A549 treated with ZK216348 at 1 μM for 4 hours (cell line): ENCODE measurements at places on chromosomes 5 and 9. TPM values are rescaled to one million over a fixed set of nuclear protein-coding genes. Genes with fewer than 3 reads are reported as not detected.

Gene TPM2
- 628 to 733 TPM (median 691 TPM) in 5 replicates for total RNA-seq

Gene SPATA24
- 4.6 to 5.9 TPM (median 4.9 TPM) in 5 replicates for total RNA-seq

Gene OBP2B
- total RNA-seq: not detected in 5 replicates

Gene LECT2
- total RNA-seq: not detected in 5 replicates

Gene ADRB2
- 0.53 to 1.2 TPM (median 0.73 TPM) in 5 replicates for total RNA-seq

Gene SPINK7
- total RNA-seq: not detected in 5 replicates

Gene GPR151
- total RNA-seq: not detected in 5 replicates

Gene PTCD2
- 7.1 to 11.8 TPM (median 10.2 TPM) in 5 replicates for total RNA-seq

Gene ENC1
- 6.8 to 7.9 TPM (median 7.7 TPM) in 5 replicates for total RNA-seq

Gene RNF180
- 0.29 to 0.57 TPM (median 0.39 TPM) in 5 replicates for total RNA-seq

Gene UAP1L1
- total RNA-seq: 9.0 to 14.6 TPM (median 11.9 TPM) in 5 replicates

Gene IL3
- not detected in 5 replicates for total RNA-seq

Gene ABO
- total RNA-seq: 0.19 TPM in 1 of 5 replicates, not detected in the others

Gene DDX4
- total RNA-seq: not detected in 5 replicates

Gene FAM221B
- not detected in 5 replicates for total RNA-seq

Gene IL5
- total RNA-seq: not detected in 5 replicates

Gene MCC
- 0.22 to 0.38 TPM (median 0.37 TPM) in 5 replicates for total RNA-seq

Gene TSPAN17
- total RNA-seq: 45.8 to 68.2 TPM (median 62.5 TPM) in 5 replicates
